OCI-M1 (cell line): ENCODE measurements at places on chromosomes 5 and 9.

- DNase-seq, result no peak
These were observed 161.5 kb downstream of the HSD17B3 start for GRCh38 chr9:96140296-96141127.

GRCh38 chr9:132391449-132391848, 15.2 kb downstream of the TTF1 start:
- no peak for DNase-seq

DNA sequence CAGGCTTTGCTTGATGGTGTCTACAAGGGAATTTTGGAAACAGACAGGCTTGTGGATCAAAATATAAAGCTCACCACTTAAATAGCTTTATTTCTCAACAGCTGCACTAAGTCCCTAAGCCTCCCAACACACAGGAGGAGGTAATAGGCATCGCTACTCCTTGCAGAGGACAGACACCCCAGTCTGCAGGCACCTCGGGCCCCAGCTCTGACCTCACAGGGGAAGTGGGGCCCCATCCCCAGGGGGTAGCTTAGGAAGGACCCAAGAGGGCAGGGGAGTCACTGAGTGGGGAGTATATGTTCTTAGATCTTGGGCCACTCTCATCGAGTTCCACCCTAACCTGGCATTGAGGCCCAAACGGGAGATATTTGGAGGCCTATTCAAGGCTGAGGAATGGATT, 66.7 kb upstream of the XPA start:
- DNase-seq, result no peak

DNA sequence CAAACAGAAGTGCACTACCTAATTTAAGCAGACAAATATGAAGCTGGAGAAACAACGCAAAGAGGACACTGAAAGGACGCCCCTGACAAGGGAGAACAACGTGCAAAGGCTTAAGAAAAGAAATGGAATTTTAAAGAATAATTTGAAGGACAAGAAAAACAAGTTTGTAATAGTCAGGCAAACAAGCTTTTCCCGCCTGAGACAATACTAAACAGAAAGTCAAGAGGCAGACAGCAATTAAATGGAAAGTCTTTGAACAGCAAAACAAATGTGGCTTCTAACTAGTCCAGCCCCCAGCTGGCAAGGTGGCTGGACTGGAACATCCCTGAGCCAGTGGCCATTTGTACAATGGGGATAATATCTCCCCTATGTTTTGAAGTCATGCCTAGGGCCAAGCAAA, 63.3 kb downstream of the SIL1 start:
- DNase-seq, result no peak

DNA sequence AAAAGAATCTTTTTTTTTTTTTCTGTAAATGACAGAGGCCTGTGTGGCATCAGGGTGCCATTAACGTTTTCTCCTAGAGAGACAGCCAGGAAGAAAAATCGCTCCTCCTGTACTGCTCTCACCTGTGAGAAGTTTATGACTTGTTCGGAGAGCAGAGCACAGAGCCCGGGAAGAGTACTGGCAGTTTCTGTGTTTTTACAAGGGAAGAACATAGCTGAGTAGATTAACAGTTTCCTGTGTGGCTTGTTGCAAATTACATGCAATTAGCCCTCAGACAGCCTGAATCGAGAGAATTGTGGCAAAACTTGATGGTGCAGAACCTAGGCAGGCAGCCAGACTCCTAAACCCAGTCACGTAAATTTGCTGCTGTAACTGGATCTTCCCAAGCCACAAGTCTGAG, 32.1 kb downstream of the PRKACG start:
- no peak for DNase-seq

GRCh38 chr5:116402235-116402634, 172.4 kb downstream of the SEMA6A start:
- no peak for DNase-seq

- DNase-seq, result no peak
These were observed 196.0 kb upstream of the PAPPA start for GRCh38 chr9:115957585-115957984.

DNA sequence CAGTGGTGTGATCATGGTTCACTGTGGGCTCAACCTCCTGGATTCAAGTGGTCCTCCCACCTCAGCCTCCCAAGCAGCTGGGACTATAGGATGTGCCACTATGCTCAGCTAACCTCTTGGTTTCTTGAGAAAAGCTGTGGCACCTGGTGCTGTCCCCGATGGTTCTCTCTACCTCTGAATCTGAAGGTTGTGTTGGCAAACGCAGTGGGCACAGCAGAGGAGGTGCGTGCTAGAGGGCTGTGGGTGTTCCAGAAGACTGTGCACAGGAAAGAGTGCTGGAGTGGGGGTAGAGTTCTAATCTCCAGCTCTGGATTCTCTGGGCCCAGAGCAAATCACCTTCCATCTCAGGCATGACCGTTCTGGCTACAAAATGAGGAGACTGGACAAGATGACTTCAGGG, 12.5 kb downstream of the RGS3 start:
- no peak for DNase-seq

- no peak for DNase-seq
These were observed 103.4 kb downstream of the PSD2 start for GRCh38 chr5:139898981-139899380.

GRCh38 chr5:103562453-103563157, at the start of gene NUDT12:
TSS of gene NUDT12 (minus strand) at chr5:103562789. CDS start at chr5:103560248, 2,541 bp downstream.
- peak; percentile 81 for DNase-seq

DNA sequence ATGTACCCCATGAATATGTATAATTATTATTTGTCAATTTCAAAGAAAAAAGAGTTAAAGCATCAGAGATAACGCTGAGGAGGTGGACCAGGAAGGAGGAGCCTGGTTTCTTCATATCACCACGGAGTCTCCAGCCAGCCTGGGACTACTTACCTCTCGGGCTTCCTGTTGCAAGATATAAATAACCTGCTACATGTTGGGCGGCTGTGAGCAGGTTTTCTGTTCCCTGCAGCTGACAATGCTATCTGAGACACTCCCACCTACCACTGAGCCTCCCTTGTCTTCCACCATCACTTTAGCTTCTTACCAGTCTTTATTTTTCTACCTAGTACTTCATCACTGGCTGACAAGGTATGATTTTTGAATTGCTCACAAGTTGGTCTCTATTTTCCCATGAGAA, 102.7 kb upstream of the CPEB4 start:
- DNase-seq, result no peak

GRCh38 chr9:72394066-72394465, 29.1 kb upstream of the ZFAND5 start:
- no peak for DNase-seq

GRCh38 chr9:138116521-138116920, 238.9 kb downstream of the CACNA1B start:
- no peak for DNase-seq

- no peak for DNase-seq
These were observed 476.6 kb upstream of the CD180 start for GRCh38 chr5:67673180-67673579.

GRCh38 chr5:80852331-80853245, 107.6 kb upstream of the RASGRF2 start:
- DNase-seq, result no peak

- no peak for DNase-seq
These were observed 43.7 kb downstream of the MCTP1 start for GRCh38 chr5:95241161-95241560.

- no peak for DNase-seq
These were observed 280.2 kb downstream of the SPOCK1 start for GRCh38 chr5:137218896-137219295.
